Natural killer cell treated with Interleukin-12 subunit alpha and Interleukin-12 subunit beta and Interleukin-15 and Interleukin-18, amount 100 ng/mL, for 72 hours (primary cell): ENCODE measurements at places on chromosomes 6 and 20. TPM values are rescaled to one million over a fixed set of nuclear protein-coding genes. Genes with fewer than 3 reads are reported as not detected.
A peak's percentile ranks its signal among the peaks of the same experiment; 100 is the strongest.

DNA sequence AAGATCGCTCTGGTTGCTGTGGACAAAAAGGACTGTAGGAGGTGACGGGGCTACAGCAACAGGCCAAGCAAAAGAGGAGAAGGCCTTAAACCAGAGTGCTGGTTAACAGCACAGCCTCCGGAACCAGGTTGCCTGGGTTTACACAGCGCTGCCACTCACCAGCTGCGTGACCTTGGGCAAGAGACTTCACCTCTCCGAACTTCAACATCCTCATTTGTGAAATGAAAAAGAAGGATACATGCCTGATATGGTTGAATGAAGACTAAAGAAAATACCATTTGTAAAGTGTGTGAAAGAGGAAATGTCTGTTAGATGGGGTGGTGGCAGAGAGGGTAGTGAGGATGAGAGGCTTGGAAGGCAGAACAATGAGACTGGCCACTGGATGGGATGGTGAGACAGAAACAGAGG lies 44.9 kb downstream of the PREX1 start:
- H3K4me1 ChIP-seq, result peaks cover 48% of the 10 kb centered on the region
- no peak overlapping the region for H3K27ac ChIP-seq
- no peak overlapping the region for H3K4me3 ChIP-seq
- DNase-seq, result no peak
- peaks cover 15% of the 10 kb centered on the region for H3K36me3 ChIP-seq

- no peaks in the 10 kb centered on the region for H3K4me1 ChIP-seq
- DNase-seq, result no peak
- H3K27me3 ChIP-seq, result no peaks in the 10 kb centered on the region
- no peaks in the 10 kb centered on the region for H3K36me3 ChIP-seq
- no peak overlapping the region for H3K4me3 ChIP-seq
These were observed 78.0 kb downstream of the PDE10A start for GRCh38 chr6:165585060-165585459.

- H3K36me3 ChIP-seq, result no peaks in the 10 kb centered on the region
- H3K4me1 ChIP-seq, result peaks cover 33% of the 10 kb centered on the region
- no peaks in the 10 kb centered on the region for H3K27me3 ChIP-seq
- H3K27ac ChIP-seq, result no peak overlapping the region
These were observed 4.1 kb downstream of the CTSZ start for GRCh38 chr20:59002874-59003399.

- H3K27ac ChIP-seq, result no peak overlapping the region
- H3K36me3 ChIP-seq, result no peaks in the 10 kb centered on the region
- no peak overlapping the region for H3K4me3 ChIP-seq
- no peaks in the 10 kb centered on the region for H3K4me1 ChIP-seq
These were observed 11.6 kb downstream of the GPR31 start for GRCh38 chr6:167146135-167146534.

DNA sequence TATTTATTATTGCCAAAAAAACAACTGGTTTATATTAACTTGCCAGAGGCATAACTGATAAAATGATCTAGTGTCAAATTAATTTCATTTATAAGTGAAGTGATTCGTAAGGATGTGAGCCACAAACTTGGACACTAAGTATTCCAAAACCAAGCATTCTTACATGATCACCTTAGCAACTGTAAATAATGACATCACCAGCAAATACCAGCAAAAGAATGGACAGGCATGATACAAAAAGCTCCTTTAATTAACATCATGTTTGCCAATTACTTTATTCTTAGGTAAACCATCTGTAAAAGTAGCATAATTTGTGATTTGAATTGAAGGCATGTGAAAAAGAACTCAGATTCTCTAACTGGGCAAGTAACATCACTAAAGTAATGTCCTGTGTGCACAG lies 17.2 kb upstream of the FNDC1 start:
- peaks cover 6% of the 10 kb centered on the region for H3K4me1 ChIP-seq
- H3K36me3 ChIP-seq, result peaks cover 17% of the 10 kb centered on the region

- peaks cover 11% of the 10 kb centered on the region for H3K4me1 ChIP-seq
- H3K36me3 ChIP-seq, result no peaks in the 10 kb centered on the region
- peak; percentile 51 for DNase-seq
- no peaks in the 10 kb centered on the region for H3K27me3 ChIP-seq
- no peak overlapping the region for H3K4me3 ChIP-seq
These were observed 69.5 kb downstream of the NOL4L start for GRCh38 chr20:32515631-32516101.

DNA sequence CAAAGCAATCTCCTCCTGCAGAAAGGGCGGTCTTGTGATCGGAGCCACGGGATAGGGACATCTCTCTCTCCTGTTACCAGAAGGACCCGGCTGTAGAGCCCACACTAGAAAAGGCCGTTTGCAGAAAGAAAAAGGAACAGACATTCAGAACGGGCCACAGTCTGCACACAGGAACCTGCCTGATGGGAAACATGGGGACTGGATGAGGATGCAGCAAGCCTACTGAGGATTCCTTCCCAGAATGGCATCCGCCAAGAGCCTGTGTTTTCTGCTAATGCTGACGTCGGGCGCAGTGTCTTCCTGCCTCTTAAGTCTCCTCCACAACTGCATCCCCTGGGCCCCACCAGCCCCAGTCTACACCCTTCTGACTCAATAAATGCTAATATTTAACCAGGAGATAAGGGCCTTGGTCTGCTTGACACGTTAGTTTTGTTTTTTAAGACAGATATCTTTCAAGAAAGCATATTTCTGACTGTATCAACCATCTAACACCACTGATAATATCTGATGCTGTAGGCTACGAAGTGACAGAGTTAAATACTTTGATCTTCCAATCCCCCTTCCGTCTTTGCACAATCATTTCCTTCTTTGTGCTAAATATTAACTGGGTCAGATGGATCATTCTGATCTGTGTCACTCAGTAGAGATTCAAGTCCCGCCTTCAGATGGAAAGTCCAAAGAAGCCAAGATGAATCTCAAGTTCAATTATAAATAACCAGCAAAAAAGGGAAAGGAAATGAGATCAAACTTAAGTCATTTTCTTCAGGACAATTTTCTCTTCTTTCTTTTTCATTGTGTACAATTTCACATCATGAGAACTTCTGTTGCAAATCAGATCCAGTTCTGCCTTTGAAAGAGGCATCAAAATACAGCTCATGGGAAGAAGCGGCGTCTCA lies 20.7 kb downstream of the FAM50B start:
- no peak for DNase-seq
- peaks cover 3% of the 10 kb centered on the region for H3K4me1 ChIP-seq
- no peaks in the 10 kb centered on the region for H3K36me3 ChIP-seq
- H3K4me3 ChIP-seq, result no peak overlapping the region

DNA sequence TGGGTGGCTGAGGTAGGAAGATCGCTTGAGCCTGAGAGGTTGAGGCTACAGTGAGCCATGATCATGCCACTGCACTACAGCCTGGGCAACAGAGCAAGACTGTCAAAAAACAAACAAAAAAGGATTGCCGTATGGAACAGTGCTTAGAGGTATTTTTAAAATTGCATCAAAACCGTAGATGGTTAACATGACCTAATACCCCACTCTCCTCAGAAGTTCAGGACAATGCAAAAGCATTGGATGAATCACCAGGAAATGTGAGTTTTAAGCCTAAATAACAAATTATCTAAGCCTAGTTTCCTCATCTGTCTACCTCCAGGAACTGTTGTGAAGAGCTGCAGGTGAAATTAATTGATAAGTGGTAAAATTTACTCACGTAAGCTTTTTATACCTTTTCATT lies 123.8 kb upstream of the ID4 start:
- H3K4me1 ChIP-seq, result no peaks in the 10 kb centered on the region
- H3K36me3 ChIP-seq, result no peaks in the 10 kb centered on the region
- no peak overlapping the region for H3K4me3 ChIP-seq
- no peak for DNase-seq
- peaks cover 5% of the 10 kb centered on the region for H3K27me3 ChIP-seq

DNA sequence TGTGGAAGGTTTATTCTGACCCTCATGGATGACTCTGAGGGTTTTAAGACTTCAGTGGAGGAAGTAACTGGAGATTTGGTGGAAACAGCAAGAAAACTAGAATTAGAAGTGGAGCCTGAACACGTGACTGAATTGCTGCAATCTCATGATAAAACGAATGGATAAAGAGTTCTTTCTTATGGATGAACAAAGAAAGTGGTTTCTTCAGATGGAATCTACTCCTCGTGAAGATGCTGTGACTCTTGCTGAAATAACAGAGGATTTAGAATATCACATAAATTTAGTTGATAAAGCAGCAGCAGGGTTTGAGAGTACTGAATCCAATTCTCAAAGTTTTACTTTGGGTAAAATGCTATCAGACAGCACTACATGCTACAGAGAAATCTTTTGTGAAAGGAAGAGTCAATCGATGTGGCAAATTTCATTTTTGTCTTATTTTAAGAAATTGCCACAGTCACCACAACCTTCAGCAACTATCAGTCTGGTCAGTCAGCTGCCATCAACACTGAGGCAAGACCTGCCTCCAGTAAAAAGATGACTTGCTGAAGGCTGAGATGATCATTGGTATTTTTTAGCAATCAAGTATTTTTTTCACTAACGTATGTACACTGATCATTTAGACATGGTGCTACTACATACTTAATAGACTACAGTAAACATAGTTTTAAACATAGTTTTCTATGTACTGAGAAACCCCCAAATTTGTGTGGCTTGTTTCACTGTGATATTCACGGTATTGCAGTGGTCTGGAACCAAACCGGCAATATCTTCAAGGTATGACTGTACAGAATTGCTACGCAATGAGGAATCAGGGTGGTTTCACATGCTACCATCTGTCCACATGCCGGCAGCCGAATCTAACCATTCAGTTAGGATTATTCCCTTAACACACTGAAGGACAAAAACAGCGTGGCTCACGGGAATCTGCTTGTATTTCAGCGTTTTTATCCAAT lies 149.0 kb downstream of the MYB start:
- no peak overlapping the region for H3K27ac ChIP-seq
- no peak for DNase-seq
- peaks cover 5% of the 10 kb centered on the region for H3K36me3 ChIP-seq
- H3K4me3 ChIP-seq, result no peak overlapping the region

- no peaks in the 10 kb centered on the region for H3K4me1 ChIP-seq
- no peak overlapping the region for H3K27ac ChIP-seq
- H3K27me3 ChIP-seq, result no peaks in the 10 kb centered on the region
- no peak overlapping the region for H3K4me3 ChIP-seq
- H3K36me3 ChIP-seq, result peaks cover 4% of the 10 kb centered on the region
These were observed 162.9 kb upstream of the CEP162 start for GRCh38 chr6:84390334-84390733.

DNA sequence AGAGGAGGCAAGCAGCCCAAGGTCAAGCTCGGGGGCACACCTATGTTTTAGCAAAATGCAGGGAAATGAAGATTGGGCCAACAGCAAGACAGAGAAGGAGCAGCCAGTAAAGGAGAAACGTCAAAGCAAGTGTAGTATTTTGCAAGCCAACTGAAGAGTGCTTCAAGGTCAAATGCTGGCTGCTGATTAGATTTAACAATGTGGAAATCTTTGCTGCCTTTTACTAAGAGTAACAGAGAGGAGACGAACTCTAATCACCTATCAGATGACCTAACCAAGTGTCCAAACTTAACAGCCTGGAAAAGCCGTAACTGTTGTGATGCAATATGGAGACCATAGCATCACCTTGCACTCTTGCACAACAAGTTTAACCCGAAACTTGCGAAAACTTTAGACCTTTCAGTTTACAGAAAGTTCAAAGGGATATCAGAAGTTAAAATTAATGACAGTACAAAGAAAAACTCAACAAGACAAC lies 30.4 kb downstream of the AKIRIN2 start:
- DNase-seq, result no peak
- H3K27ac ChIP-seq, result peak overlapping the region; percentile 58
- peaks cover 21% of the 10 kb centered on the region for H3K4me1 ChIP-seq
- H3K36me3 ChIP-seq, result peaks cover 25% of the 10 kb centered on the region

- no peak for DNase-seq
- no peak overlapping the region for H3K4me3 ChIP-seq
- no peaks in the 10 kb centered on the region for H3K36me3 ChIP-seq
- no peaks in the 10 kb centered on the region for H3K27me3 ChIP-seq
These were observed 388.5 kb downstream of the ZFAND3 start for GRCh38 chr6:38208028-38208427.

DNA sequence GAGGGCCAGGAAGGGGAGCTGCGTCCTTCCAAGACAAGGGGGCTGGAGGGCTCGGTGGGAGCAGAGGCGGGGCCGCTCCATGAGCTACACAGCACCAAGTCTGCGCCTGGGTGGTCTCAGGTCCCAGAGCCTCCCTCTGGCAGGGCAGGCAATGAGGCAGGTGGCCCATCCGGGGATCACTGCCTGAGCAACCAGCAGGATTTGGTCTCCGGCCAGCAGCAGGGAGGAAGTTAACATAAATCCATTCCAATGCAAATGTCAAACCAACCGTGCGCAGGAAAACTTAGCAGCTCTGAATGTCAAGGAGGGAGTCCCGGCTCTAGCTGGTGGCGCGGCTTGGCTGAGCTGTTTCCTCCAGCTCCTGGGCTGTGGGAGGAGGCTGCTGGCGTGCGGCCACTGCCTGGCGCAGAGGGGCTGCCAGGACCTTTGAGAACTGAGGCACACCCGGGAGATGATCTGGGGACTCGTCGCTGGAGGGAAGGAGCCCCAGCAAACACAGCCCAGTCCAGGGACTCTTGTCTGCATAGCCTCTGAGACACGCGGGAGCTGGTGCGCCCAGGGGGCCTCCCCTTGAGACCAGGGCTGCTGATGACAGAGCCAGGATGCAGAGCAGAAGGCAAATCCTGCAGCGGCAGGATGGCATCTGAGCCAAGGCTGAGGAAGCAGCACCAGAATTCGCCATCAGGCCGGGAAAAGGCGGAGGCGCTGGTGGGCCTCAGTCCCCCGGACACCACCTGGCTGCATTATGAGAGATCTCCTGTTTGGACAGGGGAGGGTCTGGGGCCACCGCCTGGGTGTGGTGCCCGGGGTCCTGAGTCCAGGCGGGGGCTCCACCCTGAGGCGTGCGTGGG lies 33.1 kb upstream of the CHRNA4 start:
- no peak for DNase-seq
- no peak overlapping the region for H3K4me3 ChIP-seq
- no peaks in the 10 kb centered on the region for H3K27me3 ChIP-seq
- H3K27ac ChIP-seq, result no peak overlapping the region

- no peak overlapping the region for H3K4me3 ChIP-seq
- H3K27ac ChIP-seq, result no peak overlapping the region
- H3K27me3 ChIP-seq, result no peaks in the 10 kb centered on the region
- H3K4me1 ChIP-seq, result no peaks in the 10 kb centered on the region
- no peaks in the 10 kb centered on the region for H3K36me3 ChIP-seq
These were observed 215.0 kb upstream of the HSF2 start for GRCh38 chr6:122184401-122184827.

GRCh38 chr6:12423832-12424231 lies 133.7 kb downstream of the EDN1 start:
- H3K4me3 ChIP-seq, result no peak overlapping the region
- no peaks in the 10 kb centered on the region for H3K4me1 ChIP-seq
- H3K36me3 ChIP-seq, result no peaks in the 10 kb centered on the region
- H3K27ac ChIP-seq, result no peak overlapping the region
- H3K27me3 ChIP-seq, result no peaks in the 10 kb centered on the region
- DNase-seq, result no peak

Gene SEL1L2
- total RNA-seq, result not detected

Gene SUMO4
- total RNA-seq, result 23.2 TPM

Gene TCP11
- total RNA-seq, result not detected

Gene FNDC1
- total RNA-seq, result not detected

Gene MAFB
- total RNA-seq, result 1.6 TPM

Gene PLEKHG1
- 3.3 TPM for total RNA-seq
